ENCODE measurements at places on chromosomes 12 and 14.

DNA sequence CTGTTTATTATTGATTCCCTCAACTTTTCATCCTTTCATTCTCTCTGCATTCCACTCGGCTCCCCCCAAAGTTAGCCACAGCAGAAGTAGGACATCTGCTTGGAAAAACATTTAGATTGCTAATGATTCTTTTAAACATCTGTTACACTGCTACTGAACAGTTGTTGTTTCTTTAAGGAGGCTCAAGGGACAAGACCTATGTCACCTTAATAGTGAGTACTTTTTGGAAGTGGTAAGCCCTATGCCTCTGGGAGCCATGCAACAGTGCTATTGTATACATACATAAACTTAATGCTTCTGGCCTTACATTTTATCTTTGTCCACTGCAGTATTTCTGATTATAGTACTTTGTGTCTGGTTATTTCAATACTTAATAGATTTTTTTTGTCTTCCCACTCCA is 628.2 kb upstream of the FOXG1 start:
- no peak for DNase-seq

DNA sequence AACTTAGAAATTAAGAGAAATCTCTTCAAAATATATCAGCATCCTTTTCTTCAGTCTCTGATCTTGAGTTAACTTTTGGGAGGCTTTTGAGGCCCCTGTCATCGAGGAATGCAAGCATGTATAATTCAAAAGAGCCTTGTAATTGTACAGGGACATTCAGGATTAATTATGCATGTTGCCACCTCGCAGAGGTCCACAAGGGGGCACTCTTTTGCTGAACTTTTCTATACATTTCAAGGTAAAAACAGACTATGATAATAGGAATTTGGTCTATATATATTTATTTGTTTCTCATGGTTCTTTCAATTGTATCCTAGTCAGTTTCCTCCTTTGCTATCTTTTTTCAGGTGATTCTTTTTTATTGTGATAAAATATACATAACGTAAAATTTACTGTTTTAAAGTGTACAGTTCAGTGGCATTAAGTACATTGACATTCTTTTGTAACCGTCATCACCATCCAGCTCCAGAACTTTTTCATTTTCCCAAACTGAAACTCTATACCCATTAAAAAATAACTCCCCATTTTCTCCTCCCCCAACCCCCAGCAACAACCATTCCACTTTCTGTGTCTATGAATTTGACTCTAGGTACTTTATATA is 47.0 kb upstream of the SLC2A13 start:
- DNase-seq = no peak

DNA sequence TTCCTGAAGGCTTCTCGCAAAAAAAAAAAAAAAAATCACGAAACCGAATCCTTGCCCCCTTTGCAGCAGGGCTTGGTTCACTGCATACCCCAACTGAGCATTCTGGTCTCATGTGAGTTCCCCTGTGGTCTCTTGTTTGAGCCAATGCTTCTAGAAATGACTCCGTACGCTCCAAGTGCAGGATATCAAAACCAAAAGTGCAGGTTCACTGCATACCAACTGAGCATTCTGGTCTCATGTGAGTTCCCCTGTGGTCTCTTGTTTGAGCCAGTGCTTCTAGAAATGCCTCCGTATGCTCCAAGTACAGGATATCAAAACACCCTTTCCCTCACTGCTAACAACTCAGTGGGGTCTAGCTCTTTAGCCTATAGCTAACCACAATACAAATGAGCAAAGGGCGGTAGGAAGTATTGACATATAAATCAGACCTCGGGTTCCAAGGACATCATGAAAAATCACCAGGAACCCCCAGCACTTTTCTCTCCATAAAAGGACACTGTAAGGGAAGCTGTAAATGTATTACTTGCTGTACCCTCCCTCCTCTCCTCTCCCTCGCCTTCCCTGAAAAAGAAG is 206.3 kb upstream of the NOS1 start:
- no peak for DNase-seq

- DNase-seq = no peak
Observed at GRCh38 chr12:49609059-49609874, 3.8 kb upstream of the FAM186B start.

DNA sequence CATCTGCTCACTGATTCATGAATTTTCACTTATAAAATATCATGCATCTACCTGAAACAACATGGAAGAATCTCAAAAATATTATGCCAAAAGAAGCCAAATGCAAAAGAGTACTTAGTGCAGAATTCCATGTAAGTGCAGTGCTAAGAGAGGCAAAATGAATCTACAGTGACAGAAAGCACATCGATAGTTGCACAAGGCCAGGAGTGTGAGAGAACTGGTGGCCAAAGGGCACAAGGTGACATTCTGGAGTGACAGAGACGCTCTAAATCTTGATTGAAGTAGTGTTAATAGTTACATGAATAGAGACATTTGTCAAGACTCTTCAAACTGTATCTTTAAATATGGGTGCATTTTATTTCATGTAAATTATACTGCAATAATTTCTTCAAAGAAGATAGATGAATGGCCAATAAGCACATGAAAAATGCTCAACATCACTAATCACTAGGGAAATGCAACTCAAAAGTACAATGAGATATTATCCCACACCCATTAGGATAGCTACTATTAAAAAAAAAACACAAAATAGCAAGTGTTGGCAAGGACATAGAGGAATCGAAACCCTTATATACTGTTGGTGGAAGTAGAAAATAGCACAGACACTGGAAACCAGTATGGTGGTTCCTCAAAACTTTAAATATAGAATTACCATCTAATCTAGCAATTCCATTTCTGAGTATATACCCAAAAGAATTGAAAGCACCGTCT is 71.7 kb upstream of the KICS2 start:
- no peak for DNase-seq

DNA sequence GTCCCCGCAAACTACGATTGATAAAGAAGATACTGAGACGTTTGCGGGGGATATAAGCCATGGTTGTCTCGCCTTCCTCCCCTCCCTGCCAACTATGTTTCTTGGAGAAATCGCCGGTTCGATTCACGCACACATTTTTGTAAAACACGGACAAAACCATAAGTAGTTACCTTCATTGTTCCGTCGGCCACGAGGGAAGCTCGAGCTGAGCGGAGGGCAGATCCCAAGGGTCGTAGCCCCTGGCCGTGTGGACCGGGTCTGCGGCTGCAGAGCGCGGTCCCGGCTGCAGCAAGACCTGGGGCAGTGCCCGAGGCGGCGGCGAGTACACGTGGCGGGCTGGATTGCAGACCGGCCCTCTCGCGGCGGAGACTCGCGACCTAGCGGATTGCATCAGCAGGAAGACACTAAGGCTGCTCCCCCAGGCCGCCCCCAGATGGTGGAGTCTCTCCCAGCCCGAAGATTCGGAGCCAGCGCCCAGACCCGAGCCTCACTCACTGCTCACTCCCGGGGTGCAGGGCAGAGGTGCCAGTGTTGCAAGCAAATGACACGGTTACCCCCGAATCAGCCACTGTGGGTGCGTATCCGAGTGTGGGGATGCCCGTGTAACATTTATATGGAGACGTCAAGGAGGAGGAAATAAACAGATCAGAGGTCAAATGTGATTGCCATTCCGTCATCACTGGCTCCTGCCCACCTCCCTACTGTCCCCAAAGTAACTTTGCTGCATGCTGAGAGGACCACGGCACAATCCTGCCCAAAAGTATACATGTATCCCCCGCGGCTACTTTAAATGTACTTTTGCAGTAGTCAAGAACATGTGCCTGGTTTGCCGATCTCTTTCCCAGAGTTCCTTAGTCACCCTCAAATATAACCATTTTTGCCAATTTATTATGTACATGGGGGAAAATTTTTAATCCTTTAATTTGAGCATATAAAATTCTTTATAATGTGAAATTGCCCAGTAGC is at the start of gene BCAT1:
TSS of gene BCAT1 (minus strand) at position 345 of the 966 bp plus-strand sequence. CDS start at position 176, 169 bp downstream.
- peak; percentile 87 for DNase-seq

DNA sequence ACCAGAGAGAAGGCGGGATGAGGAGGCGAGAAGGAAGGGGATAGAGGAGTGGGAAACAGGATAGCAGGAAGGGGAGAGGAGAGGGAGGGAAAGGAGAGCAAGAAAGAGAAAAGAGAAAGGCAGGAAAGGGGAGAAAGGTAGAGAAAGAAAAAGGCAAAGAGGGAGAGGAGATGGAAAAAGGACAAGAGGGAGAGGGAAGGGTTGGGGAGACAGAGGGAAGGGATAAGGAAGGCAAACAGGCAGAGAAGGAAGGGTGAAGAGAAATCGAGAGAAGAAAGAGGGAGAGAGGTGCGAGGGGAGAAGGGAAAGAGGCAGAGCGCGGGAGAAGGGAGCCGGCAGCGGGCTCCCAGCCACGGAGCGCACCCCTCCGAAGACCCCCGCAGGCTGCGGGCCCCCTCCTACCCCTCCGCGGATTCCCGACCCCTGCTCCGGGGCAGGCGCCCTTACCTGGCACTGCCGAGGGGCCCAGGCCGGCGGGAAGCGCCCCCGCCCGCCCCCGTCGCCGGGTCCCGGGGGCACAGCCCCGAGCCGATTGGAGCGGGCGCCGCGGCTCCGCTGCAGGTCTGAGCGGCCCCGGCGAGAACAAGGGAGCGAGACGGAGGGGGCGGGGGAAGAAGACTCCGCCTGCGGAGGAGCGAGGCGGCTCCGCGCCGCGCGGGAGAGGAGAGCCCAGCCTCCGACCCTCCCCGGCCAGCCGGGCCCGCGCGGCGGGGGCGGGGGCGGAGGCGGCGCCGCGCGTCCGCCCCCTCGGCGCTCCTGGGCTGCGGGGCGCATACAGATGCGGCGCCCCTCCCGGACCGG is at the start of gene CDH24:
TSS of gene CDH24 (minus strand) at position 565 of the 801 bp plus-strand sequence. CDS start 1,787 bp downstream, outside the sequence.
- DNase-seq = no peak

GRCh38 chr12:31835276-31835882 is 106.6 kb upstream of the AMN1 start:
- no peak for DNase-seq

DNA sequence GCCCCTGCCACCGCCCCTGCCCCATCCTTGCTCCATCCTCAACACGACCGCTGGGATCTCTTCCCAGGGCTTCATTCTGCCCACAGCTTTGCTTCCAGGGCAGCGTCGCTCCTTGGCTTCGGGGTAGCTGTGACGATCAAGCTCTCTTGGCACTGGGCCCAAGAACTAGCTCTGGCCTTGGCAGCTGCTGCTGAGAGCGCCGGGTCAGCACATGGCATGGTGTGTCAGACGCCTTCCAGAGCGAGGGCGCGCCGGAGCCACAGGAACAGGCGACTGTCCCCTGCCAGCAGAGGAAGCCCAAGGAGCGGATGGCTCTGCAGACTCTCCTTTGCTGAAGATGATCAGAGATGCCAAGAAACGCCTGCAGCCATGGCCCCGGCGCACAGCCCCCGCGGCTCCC is 15.9 kb downstream of the RAB35 start:
- no peak for DNase-seq

DNA sequence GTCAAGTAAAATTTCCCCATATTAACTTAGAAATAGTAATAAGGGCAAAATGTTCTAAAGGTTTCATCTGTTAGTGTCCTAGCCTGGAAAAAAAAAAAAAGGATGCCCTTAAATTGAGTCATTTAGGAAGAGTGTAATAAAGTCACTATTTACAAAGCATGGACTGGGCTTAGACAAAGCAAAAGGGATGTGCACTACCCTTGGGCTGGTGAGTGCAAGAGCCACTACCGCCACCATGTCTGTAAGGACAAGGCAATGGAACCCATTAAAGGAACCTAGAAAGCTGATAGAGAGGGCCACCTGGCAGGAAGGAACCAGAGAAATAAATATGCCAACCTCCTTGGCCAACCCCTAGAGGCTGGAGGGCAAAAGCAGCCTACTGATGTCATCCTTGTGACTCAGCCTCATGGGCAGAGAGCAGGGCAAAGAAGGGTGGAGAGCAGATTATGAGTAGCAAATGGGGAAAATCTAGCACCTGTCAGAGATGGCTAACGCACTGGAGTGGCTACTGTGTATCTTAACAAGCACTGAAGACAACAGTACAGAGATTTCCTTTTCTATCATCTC is 59.5 kb upstream of the FUT8 start:
- DNase-seq = no peak

DNA sequence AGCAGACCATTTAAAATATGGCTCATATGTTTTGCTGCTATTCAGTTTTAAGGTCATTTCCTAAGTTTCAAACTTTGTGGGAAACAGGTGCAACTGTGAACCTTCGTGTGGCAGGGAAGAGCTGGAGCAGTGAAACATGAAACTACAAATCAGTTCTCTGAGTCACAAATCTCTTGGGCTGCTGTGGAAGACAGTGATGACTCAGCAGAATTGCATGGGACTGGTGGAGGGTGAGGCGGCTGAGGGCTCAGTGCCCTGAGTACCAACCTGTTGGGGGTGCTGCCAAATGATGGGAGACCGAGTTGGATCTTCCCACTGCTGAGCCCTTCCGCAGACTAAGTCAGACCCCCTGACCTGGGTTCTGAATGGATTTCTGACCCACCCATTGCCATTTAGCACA is 8.4 kb upstream of the CALM1 start:
- DNase-seq = no peak

DNA sequence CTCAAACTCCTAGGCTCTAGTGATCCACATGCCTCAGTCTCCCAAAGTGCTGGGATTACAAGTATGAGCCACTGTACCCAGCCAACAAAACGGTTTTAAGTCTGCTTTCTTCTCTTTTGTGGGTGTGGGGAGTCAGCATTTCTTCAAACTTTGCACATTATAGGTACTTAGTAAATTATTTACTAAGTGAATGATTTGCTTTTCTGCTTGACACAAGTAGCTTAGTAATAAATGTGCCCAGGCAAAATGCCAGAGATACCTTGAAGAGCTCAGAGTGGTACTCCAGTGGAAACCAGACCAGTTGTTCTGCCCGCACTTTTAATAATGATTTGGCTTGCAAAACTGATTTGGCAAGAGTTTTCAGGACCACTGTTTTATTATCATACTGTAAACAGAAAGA is 15.0 kb downstream of the DEPDC4 start:
- no peak for DNase-seq

- DNase-seq = no peak
Observed at GRCh38 chr14:59679872-59680271, 103.3 kb upstream of the CCDC175 start.

GRCh38 chr14:49851813-49852212 is 775 bp downstream of the NEMF start:
- no peak for DNase-seq

DNA sequence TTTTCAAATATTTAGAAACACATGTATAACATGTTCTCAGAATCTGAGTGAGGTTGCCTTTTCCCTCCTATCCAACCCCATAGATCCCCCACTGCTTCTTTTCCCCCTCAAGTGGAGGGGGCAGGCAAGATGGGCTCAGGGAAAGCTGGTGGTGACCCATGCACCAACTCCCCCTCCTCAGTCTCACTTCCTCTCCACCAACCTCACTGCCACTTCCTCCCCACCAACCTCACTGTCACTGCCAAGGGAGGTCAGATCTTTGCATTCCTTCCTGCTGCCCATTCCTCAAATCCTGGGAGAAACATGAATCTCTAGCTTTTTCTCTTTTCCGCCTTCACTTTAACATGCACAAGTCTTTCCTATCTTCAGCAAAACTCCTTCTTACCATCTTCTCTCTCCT is 48.7 kb downstream of the SPTB start:
- peak; percentile 9 for DNase-seq

DNA sequence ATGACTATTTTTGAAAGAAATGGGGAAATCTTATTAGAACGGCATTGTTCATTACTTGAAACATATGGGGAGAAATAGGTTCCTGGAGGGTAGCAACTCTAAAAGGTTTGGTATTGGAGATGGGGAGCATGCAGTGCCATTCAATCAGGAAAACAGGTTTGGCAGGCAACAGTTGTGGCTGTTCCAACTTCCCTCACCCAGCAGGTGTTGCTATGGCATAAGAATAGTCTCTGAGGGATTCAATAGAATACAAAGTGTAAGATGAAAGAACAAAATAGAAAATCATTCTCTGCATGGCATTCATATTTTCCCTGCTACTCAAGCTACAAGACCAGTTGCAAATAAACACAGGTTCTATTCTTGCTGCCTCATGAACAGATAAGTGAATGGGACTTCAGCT is 393.3 kb upstream of the RPL10L start:
- no peak for DNase-seq

GRCh38 chr14:30389877-30390385 is 169.0 kb upstream of the G2E3 start:
- no peak for DNase-seq

Measured in left forelimb (tissue), 1 donor.